ENCODE measurements at places on chromosomes 1 and 21. TPM values are rescaled to one million over a fixed set of nuclear protein-coding genes. Genes with fewer than 3 reads are reported as not detected.

The LAD1 gene
- total RNA-seq: under 0.01 TPM

The BCAR3 gene
- 46.4 TPM for total RNA-seq

The CALML6 gene
- total RNA-seq: not detected

- no peak for DNase-seq
Observed at GRCh38 chr1:114203595-114204128, 50.0 kb upstream of the SYT6 start.

- no peak for DNase-seq
Observed at GRCh38 chr1:168348146-168348709, 67.6 kb downstream of the TBX19 start.

- DNase-seq: peak; percentile 70
Observed at GRCh38 chr1:2381741-2382620, 9.4 kb downstream of the MORN1 start.

DNA sequence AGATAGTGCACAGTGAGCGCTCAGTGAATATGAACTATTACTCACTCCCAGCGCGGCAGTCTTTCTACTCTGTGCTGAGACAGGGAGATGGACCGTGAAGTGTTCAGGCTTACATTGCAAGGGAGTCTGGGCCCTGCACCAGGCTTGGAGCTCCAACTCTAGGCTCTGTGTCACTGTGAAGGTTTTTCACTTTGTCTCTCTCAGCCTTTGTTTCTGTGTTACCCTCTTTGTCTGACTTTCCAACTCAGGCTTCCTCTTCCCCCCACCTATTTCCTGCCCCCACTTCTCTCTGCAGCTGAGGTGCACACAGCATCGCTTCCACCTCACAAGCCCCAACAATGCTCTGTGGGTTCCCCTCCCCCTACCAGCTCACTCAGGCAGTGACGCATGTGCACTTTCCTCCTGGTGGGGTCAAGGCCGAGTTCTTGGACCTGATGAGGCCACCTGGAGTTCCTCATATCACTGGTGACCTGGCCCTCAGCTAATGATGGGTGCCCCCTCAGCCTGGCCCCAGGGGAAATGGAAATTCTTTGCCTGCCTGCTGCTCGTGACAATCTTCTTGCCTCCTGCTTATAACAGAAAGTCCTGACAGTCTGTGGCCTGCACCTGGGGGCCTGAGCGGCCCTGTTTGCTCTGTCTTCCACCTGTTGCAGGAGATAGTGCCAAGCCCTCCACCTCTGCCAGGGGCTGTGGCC, 1.1 kb upstream of the LCK start:
- peak; percentile 46 for DNase-seq
